Calu3 (cell line): ENCODE measurements at places on chromosomes 2 and 18.

- no peak for DNase-seq
Measured at GRCh38 chr2:7572450-7572849, 655.2 kb downstream of the RNF144A start.

- DNase-seq, result peak; percentile 49
Measured at GRCh38 chr2:27095745-27096651, 9.4 kb downstream of the KHK start.

DNA sequence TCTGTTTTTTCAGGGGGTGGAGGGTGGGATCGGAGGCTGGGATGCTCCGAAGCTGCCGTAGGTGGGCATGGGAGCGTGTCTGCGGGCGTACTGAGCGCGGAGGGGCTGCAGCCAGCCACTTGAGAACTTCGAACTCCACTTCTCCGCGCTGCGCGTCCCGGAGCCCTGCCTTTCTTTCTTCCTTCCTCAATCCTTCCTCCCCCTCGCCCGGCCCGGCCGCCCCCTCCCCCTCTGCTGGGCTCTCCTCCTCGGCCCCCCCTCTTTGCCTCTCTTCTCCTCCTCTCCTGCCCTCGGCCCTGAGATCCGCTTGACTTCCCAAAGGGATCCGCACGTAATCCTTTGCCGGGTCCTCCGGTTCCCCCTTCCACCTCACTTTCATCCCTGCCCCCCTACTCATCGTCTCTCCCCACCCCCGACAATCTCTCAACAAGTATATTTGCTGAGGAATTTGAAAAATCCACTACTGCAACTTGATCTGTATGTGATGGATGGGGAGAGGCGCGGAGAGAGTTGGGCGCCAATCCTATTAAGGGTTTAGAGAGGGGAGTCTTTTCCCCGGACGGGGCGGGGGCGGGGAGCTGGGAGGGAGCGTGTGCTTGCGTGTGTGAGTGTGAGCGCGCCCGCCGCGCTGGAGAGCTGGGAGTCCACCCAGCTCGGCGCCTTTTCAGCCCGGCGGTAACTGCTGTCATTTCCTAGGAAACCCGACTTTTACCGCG, 1.1 kb downstream of the GLI2 start:
- DNase-seq, result peak; percentile 24

GRCh38 chr18:79523206-79523735, 127.5 kb downstream of the NFATC1 start:
- DNase-seq, result no peak

DNA sequence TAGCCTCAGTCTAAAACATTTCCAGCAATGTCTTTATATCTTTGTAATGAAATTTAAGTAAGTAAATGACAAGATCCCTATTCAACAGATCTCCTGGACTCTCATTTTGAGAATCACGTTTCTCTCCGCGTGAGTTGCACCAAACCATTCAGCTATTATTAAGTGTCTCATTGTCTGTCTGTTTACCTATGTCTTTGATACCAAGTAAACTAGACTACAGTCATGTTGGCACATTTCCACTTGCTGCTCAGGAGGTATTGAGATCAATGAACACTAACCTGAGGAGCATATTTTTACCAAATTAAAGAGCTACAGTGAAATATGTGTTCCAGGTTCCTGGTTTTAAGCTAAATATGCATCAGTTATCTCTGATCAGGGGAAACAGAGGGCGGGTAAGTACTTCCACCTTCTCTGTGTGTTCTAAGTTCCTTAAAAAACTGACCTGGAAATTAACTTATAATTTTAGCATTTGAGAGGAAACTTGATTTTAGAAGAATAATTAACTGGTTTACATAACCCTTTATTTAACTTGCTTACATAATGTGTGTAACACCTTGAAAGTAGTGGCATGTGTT, 125.8 kb downstream of the OSBPL6 start:
- DNase-seq, result no peak

DNA sequence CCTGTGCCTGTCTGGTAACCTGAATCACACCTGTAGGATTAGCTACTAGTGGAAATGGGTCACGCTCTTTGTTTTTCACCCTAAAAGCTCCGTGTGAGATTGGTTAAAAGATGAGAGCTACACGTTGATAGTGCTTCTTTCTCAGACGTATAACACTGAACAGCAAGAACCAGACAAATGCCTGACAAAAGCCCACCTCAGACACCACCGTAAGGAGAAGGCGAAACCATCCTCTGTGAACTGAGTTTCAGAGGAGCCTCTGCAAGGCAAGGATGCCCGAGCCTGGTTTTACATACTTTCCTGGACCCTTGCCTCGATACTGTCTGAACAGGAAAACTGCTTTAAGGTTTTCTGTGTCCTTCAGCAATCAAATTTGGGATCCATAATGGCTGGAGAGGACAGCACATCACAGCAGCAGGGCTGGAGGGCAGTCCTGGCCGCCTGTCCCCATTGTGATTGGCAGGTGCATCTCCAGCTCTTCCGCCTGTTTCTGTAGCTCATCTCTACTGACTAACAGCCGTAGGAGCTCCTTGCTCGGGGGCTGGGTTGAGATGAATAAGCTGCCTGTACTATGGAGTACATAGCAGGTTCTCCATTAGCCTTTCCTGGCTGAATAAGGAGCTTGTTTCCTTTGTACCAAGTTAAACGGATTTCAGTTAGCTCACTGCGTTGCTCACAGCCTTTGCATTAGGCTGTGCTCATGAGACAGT, 155.5 kb downstream of the MYT1L start:
- DNase-seq, result no peak

DNA sequence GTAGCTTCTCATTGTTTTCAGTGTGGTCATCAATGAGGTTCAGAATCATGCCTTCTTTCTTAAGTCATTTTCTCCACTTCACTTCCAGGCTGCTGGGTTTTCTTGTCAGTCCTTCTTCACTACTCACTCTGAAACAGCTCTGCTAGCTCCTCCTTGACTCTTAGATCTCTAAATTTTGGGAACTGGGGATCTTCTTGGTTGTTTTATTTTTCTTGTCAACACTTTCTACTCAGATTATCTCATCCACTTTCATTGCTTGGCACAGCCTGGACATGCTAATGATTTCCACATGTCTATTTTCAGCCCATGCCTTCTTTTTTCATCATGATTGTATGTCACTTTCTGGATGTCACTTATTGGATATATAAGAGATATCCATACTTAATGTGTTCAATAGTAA, 517.8 kb upstream of the DSEL start:
- DNase-seq, result no peak

DNA sequence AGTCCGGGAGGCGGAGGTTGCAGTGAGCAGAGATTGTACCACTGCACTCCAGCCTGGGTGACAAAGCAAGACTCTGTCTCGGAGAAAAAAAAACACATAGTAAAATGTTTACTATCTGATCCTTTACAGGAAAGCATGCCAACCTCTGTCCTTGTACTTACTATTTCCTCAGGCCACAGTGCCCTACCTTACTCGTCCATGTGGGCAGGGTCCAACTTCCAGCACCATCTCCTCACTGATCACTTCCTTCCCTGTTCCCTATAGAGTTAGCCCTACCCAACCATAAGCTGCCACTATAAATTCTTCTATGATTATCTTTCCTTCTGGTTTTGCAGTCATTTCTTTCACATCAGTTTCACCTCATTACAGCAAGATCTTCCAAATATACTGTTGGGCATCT, 136.2 kb downstream of the MYO5B start:
- no peak for DNase-seq

DNA sequence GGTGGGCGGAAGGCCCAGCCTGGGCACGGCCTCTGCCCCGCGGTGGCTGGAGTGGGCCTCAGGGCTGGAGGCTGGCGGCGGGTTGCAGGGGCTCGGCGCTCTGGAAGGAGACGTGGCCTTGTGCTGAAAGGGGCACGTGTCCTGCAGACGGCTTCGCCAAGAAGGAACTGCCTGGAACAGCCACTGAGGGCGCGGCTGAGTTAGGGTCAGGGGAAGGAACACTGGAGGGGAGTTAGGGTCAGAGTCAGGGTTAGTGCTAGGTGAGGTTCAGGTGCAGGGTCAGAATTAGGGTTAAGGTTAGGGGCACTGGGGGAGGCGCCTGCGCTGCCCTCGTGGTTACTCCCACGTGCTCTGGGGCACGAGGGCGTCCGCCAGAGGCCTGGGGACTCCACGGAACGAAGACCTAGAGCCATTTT, 933 bp upstream of the ADNP2 start:
- no peak for DNase-seq

GRCh38 chr2:128402911-128403670, 84.4 kb upstream of the HS6ST1 start:
- DNase-seq, result no peak

DNA sequence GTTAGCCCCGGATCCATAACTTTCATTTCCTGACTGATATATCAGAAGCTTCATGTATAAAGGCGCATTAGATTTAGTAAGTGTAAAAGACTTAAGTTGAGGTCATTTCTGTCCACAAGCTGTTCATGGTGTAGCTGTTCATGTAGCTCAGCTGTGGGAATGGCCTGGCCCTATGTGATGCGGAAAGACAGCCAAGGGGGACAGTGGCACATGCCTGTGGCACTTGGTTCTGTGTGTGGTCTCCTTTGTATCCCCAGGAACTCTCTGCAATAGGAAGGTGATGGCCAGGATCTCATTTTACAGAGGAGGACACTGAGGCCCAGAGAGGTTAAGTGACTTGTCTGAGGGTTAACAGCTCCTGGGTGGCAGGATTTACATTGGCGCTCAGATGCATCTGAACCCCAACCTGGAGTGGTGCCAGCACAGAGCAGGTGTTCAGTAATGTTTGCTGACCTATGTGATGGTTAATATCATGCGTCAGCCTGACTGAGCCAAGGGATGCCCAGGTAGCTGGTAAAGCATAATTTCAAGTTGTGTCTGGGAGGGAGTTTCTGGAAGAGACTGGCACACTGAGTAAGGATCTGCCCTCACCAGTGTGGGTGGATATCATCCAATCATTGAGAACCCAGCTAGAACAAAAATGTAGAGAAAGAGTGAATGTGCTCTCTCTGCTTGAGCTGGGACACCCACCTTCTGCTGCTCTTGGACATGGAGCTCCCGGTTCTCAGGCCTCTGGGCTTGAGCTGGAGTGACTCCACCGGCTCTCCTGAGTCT, 25.4 kb downstream of the HPCAL1 start:
- DNase-seq, result no peak

DNA sequence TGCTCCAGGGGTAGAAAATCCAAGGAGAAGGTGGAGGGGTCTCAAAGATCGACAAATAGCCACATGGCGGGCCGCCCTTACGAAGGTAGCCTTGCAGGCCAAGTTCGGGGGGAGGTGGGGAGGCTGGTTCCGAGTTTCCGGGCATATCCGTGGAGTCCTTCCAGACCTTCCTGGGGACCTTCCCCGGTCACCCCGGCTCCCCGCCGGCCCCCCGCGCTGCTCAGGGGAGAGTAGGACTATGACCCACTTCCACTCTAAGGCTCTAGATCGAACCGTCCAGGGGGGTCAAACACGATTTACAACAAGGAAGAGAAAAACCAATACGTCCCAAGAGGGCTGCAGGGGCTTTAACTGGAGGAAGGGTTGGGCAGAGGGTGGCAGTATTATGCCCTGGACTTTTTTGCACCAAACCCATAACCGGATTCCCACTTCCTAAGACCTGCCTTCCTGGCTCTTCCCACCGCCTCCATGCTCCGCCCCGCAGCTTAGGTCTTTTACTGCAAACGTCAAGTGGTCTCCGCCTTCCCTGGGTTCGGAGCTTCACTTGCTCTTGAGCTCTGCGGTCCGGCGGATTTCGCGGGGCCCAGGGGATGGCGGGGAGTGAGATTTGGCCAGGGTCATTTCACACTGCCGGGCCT, 779 bp upstream of the LYPD6 start:
- peak; percentile 62 for DNase-seq

DNA sequence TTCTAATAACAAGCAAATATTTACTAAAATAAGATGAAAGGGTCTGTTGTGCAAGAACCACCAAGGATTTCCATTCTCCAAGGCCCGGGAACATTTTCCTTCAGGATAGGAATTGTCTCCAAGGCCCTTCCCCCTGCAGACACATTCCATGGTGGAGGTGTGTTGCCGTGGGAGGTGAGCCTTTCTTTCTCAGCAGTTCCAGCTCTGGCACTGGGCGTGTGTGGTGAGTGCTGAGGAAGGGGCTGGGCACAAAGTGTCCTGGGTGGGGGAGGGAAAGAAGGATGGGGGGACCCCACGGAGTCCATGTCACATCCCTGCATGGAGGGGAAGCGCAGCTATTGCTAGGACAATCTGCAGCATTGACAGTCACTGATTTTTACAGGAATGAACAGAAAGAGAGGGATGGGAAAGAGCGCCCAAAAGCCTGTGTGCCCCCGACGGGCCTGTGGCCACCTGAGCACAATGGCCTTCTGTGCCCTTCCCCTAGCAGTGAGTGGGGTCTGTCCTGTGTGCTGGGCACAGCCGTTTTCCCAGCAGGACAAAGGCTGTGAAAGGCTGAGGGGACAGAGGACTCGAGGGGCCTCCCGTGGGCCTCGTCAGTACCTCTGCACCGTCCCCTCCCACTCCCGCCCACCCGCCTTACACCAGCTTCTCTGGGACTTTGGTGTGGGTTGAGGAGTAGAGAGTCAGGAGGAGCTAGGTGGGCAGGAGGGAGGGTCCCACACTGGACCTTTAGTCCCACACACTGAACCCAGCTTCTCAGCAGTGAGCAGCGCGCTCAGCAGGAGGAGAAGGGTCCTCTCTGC, 79.8 kb downstream of the PTGR3 start:
- DNase-seq, result no peak

- no peak for DNase-seq
Measured at GRCh38 chr2:233226511-233227031, 24.9 kb upstream of the ATG16L1 start.

- DNase-seq, result no peak
Measured at GRCh38 chr2:113225263-113226259, 51.8 kb downstream of the PSD4 start.

GRCh38 chr2:127347015-127347414, 40.8 kb downstream of the MAP3K2 start:
- no peak for DNase-seq

- no peak for DNase-seq
Measured at GRCh38 chr2:223232896-223233295, 180.9 kb downstream of the KCNE4 start.

GRCh38 chr2:209495855-209496585, 72.2 kb downstream of the MAP2 start:
- DNase-seq, result peak; percentile 64

GRCh38 chr2:232286001-232286868, 92.3 kb upstream of the ALPP start:
- DNase-seq, result no peak

GRCh38 chr18:22827216-22827615, 105.9 kb upstream of the RBBP8 start:
- DNase-seq, result no peak
